ENCODE measurements at places on chromosomes 5 and 9.
A peak's percentile ranks its signal among the peaks of the same experiment; 100 is the strongest.

GRCh38 chr5:109759306-109759705 lies 69.6 kb downstream of the MAN2A1 start:
- no peak for DNase-seq

DNA sequence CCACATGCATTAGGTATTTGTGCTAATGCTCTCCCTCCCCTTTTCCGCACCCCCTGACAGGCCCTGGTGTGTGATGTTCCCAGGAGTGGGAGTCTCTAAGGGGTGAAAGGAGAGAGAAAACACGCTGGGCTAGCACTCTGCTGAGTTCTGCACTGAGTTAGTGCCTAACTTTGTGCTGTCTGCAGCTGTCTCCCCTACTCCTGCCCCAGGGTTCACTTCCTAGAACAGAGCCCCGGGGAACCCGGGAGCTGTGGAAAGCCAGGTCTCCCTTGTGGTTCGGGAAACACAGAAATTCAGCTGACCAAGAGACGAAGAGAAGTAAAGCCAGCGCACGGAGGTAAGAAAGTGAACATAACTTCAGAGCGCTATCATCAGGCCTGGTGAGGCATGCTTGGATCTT lies 20.7 kb upstream of the ANKRD18A start:
- DNase-seq: no peak

DNA sequence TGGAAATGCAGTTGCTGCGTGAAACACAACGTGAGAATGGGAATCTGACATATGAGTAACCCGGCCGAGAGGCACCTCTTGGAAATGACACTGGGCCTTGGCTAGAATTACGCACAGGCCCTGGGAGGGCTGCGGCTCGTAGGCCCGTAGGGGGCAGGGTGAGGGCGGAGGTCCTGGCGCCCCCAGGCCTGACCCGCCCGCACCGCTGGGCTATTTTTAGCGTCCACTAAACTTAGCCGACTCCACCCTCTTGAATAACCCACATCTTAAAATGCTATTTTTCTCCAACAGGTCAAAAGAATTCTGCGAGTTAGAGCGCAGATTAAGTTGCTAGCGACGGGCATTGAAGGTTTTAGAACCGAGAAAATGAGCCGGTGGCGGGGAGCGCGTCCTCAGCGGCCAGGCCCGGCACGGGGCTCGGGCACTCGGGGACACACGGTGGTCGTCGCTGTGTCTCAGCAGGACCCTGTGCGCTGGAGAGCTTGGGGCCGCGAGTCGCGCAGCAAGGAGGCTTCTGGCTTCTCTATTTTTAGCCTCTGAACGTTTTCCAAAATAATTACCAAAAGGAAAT lies 168.5 kb downstream of the AUH start:
- DNase-seq: peak; percentile 98

GRCh38 chr5:156402387-156402921 lies 75.5 kb downstream of the SGCD start:
- peak; percentile 70 for DNase-seq

- DNase-seq: peak; percentile 15
Measured at GRCh38 chr5:107736638-107737037, 65.9 kb upstream of the EFNA5 start.

DNA sequence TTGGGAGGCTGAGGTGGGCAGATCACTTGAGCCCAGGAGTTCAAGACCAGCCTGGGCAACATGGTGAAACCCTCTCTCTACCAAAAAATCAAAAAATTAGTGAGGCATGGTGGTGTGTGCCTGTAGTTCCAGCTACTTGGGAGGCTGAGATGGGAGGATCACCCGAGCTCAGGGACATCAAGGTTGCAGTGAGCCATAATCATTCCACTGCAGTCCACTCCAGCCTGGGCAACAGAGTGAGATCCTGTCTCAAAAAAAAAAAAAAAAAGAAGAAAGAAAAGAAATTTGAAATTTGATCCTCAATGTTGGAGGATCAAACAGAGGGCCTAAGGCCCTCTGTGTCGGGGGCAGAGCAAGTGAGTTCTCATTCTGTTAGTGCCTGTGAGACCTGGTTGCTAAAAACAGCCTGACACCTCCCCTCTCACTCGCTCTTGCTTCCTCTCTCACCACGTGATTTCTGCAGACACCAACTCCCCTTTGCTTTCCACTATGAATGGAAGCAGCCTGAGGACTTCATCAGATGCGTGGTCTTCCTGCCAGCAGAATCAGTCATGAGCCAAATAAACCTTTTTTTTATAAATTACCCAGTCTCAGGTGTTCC lies 8.4 kb upstream of the GOLPH3 start:
- DNase-seq: no peak

DNA sequence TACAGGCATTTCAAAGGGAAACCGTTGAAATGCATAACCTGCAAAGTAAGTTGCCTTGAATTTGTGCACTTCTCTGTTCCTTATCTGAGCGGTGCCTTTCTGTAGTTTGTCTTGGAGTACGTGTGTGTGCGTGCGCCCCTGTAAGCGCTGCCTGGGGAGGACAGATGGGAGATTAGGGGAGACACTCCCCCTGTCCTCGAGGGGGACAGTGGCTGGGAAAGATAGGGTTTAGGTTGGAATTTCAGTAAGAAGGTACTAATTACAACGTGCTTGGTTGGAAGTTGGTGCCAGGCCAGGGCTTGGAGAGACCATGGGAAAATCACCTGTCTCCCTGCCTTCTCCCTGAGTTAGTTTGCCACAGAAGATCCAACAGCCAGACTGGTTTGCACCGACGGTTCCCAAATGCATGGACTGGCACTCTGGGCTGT lies 73.2 kb downstream of the PIK3R1 start:
- no peak for DNase-seq

GRCh38 chr5:6029811-6030271 lies 348.5 kb downstream of the MED10 start:
- no peak for DNase-seq

Data from adipocyte (in vitro differentiated cells).